ENCODE measurements at places on chromosomes 12 and 14. TPM values are rescaled to one million over a fixed set of nuclear protein-coding genes. Genes with fewer than 3 reads are reported as not detected.
A peak's percentile ranks its signal among the peaks of the same experiment; 100 is the strongest.

DNA sequence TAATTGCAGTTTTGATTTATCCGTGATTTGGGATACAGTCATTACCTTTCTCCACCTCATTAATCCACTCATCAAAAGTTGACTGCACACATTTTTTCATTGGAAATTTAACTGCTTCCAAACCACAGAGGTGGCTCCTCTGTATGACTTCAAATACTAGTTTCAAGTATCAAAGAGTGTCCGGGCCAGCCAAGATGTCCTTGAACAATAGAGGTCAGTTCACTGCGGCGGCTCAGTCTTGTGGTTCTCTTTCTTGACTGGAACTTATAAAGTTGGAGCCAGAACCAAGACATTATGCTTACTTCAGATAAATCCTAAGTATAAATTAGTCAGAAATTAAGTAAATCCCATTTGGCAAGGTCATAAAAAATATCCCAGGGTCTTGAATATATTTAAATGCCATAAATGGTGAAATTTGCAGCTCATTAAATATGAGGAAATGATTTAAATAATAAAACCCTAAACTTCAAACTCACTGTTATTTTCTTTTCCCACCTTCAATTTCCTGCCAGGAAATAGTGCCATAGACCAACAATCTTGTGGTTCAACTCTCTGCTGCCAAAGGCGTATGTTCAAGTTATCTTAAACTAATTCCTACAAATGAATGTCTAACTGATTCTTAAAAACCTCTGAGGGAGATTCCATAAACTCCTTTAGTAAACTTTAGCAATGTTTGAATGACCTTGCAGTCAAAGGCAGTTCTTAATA lies 360.8 kb downstream of the AEBP2 start:
- no peak for DNase-seq

DNA sequence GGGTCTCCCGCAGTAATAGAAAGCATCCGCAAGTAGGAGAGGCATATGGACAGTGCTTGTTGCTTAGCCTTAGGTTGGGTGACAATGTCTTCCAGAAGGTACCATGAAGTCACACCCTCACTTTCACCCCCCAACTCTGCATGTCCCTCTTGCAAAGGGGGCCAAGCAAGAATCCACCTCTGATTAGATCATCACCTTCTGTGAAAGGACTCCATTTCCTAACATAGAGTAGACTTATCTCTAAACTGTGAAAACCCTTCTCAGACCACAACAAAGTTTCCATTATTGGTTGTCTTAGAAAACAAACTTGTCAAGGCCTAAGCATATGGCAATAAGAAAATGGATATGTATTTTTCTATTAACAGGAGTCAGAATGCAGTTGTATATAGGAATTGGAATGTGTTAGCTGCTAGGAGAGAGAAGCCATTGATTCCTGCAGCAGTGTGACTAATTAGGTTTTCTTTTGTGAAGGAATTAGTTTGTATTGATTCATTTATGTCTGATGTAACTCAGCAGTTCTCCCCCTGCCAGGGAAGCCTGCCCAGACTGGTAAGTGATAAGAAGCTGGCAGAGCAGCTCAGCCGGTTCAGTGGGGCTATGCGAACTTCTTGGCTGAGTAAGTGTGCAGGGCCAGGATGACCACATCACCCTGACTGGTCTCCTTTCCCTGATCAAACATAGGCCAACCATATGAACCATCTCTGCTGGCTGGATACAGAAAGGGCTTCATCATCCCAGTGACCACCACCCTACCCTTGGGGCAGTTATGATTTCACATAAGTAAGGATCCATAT lies 107.3 kb upstream of the CCDC196 start:
- DNase-seq, result no peak

- DNase-seq, result no peak
These were observed 183.3 kb upstream of the SEL1L start for GRCh38 chr14:81716953-81717352.

RTL1 gene
- total RNA-seq, result not detected

DNA sequence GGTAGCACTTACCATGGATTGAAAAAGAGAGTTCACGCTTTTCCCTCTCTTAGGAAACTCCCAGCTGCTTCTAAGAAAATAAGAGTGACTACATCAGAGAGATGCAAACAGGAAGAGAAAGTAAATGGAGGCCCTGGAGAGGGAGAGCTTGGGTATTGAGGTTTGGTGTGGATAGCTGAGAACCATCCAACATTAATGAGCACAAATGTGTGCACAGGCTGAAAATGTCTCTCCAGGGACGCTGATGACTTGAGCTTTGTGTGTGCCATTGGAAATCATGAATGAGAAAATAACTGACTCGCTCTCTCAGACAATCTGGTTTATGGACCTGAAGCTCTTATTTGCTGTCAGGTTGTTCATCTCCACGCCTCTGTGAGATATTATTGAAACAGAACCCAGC lies 318.8 kb downstream of the NRXN3 start:
- DNase-seq, result no peak

DNA sequence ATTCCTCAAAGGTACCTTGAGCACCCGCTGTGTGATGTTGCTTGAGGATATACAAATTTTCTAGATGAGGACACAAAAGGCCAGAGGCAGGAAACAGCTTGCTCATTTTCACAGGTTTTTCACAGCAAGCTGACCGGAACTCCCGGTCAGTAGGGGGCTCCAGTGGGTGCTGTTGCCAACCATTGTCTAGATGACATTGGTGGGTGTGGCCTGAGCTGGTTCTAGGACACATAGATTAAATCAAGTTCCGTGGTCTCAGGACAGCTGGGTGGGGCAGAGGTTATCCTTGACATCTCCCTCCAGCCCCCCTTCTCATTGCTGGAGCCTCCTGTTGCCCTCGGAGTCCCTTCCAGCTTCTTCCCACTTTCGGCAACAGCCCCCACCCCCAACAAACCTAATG lies 153.6 kb upstream of the FKBP4 start:
- DNase-seq, result peak; percentile 21

- peak; percentile 67 for DNase-seq
These were observed 28.6 kb downstream of the PYM1 start for GRCh38 chr12:55899082-55899481.

- DNase-seq, result no peak
These were observed 74.8 kb downstream of the HECTD4 start for GRCh38 chr12:112307317-112308011.

SRGAP1 gene
- total RNA-seq, result 0.21 TPM

CCDC177 gene
- not detected for total RNA-seq

- DNase-seq, result no peak
These were observed 7.9 kb downstream of the IFFO1 start for GRCh38 chr12:6547987-6548386.

- DNase-seq, result no peak
These were observed 4.1 kb downstream of the NINJ2 start for GRCh38 chr12:659090-659683.

DNA sequence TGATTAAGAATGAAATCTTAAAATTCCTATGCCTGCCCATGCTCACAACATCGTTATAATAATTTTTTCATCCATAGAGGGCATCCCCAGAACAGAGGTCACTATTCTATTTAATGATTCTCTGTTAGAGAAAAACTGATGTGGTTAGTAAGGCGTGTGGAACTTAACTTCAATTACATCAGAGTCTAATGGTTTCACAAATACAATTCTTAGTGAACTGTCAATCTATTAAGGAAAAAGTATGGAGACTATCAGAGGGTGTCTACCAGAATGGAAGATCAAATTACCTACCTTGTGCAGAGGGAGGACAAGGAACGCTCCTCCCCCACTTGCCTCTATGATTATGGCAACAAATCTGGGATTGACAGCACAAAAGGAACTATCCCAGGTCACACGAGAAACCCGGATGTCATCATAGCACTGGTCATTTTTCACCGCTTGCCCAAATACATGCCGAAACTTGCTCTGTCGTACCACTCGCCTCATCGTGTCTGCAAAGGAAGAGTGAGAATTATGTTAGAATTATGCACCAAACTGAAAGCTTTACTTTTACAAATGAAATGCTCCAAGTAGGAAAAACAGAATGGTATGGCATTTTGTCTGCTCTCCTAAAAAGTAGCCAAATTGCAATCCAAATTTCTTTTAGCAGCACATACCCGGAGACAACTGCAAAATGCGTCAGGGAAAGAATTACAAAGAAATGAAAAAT lies 30.3 kb downstream of the CORO1C start:
- no peak for DNase-seq

GRCh38 chr12:102425109-102426039 lies 55.0 kb downstream of the IGF1 start:
- no peak for DNase-seq

OR6C2 gene
- not detected for total RNA-seq

DNA sequence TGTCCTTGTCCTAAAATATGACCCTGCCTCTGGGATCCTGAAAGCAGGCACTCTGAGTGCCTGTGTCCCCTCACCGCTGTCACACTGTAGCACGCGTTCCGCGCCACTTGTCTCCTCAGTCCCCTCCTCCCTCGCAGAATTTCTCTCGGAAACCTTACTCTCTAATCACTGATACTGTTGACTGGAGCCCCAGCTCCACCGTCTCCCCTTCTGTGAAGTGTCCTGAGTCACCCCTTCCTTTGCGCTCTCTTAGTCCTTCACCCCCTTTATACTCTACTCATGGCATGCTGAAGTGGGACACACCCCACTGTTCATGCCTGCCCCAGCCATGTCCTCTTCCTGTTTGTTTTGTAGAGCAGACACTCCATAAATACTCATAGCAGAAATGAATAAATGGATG lies 104.7 kb downstream of the ZNF664 start:
- no peak for DNase-seq

DNA sequence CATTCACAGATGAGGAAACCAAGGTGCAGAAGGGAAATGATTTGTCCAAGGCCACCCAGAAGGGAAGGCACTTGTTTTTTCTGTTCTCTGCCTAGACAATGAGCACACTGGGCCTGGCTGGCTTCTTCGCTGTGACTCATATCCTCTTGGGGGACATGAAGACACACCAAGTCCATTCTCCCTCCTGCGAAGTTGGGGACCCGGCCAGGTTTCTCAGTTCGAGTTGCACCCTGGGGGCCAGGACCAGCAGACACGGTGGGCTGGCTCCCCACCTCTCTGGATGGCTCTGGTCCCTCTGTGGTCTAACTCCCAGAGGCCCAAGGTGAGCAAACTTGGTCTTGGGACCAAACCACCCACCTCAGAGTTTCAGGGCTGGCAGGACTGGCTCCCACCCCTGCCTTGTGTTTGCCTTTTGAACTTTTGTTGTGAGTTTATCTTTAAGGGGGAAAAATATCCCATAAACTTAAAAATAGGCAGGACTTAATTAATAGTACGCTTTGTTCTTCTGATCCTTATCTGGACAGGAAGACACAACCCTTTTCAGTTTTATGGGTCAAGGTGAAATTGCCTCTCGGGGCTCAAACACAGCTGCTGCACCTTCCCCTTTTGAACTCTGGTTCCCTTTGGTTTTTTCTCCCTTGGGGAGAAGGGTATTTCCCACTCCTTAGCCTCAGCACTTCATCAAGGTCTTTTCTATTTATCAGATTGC lies 9.0 kb upstream of the MLEC start:
- DNase-seq, result peak; percentile 47

SDR9C7 gene
- total RNA-seq, result not detected

KCNJ8 gene
- total RNA-seq, result not detected

EMC9 gene
- 36.9 TPM for total RNA-seq

SLC10A1 gene
- total RNA-seq, result not detected

- DNase-seq, result no peak
These were observed 99.6 kb downstream of the LIN7A start for GRCh38 chr12:80838024-80838658.

DNA sequence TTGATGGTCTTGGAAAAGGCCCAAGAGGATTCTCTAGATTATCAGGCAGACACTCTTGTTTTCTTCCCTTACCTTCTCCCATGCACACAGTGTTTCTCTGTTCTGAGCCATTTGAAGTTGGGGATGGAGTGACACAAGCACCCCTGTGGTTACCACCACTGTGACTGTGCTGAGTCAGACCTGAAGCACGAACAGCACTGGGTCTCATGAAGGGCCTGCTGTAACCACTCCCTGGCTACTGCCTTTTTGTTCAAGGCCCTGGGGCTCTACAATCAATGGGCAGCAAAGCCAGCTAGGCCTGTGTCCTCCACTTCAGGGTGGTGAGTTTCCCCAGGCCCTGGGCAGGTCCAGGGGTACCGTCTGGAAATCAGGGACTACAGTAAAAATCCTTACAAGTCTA lies 65.5 kb downstream of the TSPAN8 start:
- no peak for DNase-seq
